NCI-H2029 treated with DMSO at 0.1 percent for 48 hours (cell line): ENCODE measurements at places on chromosomes 16 and 17.

GRCh38 chr16:649631-650030 lies 466 bp downstream of the WDR90 start:
- no peak for DNase-seq

GRCh38 chr16:67959536-67960329 lies 8.7 kb downstream of the SLC12A4 start:
- no peak for DNase-seq

DNA sequence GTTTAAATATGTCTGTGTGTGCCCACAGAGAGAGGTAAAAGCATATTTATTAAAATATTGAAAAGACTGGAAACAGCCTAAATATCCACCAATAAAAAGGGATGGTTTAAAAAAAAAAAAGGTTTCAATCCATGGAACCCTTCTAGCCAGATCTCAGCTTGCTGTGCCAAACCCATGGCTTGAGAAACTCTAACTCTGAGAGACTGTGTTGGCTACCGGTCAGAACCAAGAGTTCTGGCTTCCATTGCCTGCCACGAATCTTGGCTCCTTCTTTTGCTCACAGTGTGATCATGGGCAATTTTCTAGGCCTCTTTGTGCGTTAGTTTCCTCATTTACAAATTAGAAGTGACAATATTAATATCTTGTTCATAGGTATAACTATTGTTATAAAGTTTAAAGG lies 201.3 kb upstream of the IRX3 start:
- DNase-seq: no peak

DNA sequence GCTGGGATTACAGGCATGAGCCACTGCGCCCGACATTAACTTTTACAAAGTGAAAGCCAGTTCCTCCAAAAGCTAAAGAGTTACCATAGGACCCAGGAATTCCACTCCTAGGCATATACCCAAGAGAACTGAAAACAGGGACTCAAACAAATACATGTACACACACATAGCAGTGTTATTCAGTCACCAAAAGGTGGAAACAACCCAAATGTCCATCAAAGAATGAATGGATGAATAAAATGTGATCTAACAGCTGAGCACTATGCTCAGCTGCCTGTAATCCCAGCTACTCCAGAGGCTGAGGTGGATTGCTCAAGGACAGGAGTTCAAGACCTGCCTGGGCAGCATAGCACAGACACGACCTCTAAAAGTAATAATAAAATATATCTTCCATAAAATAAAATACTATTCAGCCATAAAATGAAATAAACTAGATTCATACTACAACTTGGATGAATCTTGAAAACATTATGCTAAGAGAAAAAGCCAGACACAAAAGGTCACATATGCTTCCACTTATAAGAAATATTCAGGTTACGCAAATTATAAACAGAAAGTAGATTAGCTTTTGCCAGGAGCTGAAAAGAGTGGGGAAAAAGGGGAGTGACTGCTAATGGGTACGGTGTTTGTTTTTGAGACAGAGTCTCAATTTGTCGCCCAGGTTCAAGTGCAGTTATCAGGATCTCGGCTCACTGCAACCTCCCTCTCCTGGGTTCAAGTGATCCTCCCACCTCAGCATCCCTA lies 9.3 kb upstream of the USP7 start:
- DNase-seq: no peak

DNA sequence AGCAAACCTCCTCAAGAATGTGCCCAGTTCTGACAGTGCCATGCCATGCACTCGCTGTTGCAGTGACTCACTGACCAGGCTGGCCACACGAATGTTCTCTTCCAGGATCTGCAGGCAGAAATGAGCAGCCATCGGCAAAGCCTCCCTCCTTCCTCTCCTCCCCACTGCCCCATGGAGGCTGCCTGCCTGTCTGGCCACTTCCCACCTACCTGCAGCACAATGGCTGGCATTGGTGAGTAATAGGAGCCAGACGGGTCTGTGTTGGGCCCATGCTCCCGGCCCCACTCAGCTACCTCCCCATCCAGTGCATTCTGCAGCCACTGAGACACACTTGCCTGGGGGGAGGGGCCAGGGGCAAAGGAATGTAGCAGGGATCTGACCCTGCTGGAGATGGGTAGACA lies 2.8 kb upstream of the MATCAP1 start:
- no peak for DNase-seq

GRCh38 chr17:32141258-32141657 lies 1.0 kb upstream of the RHOT1 start:
- peak; percentile 62 for DNase-seq

DNA sequence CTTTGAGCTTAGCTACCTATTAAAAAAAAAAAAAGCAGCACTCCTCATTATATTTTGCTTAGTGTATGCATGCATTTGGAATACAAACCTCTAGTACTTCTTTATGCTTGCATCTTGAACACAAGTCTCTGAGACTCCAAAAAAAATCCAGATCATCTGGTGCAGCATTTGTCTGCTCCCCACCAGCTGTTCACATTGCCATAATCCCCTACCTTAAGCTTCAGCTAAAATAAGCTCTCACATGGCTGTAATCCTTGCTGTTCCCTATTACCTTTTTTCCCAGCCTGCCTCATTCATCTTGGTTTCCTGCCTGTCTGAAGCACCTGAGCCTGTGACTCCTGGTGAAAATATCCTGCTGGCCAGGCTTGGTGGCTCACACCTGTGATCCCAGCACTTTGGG lies 7.5 kb upstream of the NFATC2IP start:
- no peak for DNase-seq

DNA sequence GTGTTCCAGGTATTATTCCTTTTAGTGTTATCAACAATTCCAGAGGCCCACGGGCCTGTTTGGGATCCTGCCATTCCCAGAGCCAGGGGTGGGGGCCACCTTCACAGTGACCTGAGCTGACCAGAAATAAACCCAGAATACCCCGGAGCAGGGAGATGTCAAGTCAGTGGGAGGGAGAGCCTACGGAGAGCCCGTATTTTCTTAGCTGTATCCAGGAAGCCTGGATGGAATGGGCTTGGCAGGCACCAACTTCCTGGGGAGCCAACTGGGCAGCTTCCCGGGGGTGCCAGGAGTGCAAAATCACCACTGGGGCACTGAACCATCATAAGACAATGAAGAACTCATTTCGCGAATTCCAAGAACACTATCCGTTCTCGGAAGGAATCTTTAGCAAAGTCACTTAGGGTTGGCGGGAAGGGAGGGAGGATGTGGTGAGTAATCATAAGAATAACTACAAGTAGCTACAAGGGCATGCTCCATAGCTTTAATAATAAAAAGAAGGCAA lies 13.2 kb upstream of the MRTFB start:
- no peak for DNase-seq

DNA sequence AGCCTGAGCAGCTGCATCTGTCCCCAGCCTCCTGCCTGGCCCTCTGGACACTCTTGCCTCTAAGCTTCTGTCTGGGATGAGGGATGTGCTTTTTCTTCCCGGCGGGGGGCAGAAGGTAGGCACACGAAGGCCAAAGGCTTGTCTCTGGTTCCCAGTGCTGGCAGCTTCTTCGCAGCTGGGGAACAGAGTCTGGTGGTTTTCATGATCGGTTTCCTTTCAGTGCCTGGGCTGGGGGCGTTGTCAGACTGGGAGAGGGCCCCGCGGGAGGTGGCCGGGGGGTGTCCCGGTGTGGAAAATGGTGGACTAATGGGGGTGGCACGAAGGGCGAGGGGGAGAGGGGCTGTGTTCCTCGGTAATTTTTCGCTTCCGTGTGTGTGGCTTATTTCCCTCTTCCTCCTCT lies 988 bp downstream of the RAP1GAP2 start:
- no peak for DNase-seq

DNA sequence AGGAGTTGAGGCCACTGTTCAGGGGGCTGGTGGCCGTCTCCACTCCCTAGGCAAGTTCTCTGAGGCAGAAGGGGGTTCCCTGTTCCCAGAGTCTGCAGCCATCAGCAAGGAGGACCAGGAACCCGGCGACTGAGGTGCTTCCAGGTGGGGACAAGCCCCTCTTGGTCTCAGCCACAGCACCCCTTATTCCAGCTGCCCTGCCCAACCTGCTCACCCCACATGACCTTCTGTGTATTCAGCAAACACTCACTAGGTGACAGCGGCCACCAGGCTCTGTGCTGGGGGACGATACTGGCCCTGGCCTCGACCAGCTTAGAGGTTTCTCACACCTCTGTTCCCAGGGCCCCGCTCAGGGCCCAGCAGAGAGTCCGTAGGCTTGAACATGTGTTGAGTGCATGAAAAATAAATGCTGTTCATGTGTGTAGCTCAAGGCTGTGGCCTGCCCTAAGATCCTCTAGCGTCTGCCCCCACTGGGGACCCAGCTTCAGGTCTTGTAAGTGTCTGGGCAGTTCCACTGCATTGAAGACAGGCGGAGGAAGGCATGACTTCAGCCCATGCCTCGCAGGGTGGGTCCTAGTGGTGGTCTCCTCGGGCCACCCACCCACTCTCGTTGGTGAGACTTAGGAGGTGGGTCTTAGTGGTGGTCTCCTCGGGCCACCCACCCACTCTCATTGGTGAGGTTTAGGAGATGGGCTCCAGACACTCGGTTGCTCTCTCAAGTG lies 44.2 kb downstream of the NT5M start:
- no peak for DNase-seq

DNA sequence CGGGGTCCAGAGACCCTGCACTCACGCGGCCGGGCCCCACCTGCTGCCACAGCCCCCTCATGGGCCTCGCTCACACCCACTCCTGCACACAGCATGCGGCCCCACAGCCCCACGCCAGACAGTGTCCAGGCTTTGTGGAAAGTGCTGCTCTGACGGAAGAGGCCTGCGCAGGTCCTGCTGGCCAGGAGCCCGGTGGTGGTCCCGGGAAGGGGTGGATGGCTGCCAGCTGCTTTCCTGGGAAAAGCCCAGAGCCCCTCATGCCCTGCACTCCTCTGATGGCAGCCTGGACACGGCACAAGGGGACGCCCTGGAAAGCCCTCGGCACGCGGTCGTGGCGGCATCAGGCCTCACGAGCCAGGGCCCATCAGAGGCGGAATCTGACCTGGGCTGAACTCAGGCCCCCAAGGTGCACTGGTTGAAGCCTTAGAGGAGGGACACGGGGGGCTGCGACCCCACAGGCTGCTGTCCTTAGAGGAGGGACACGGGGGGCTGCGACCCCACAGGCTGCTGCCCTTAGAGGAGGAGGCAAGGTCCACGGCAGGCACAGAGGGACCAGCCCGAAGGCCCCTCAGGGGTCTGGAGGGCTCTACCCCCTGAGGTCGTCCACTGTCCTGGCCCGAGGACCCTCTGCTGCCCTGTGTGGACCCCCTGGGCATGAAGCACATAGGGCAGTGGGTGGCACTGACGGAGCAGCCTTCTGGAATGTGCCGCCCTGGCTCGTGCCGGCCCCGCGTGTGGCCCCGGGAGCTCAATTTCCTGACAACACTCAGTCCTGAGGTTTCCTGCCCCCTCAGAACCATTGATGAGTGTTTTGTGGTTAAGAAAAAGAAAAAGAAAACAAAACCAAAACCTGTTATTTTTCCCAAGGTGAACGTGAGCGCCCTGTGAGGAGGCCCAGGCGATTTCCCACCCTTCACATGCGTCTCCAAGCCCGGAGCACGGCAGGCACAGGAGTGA lies 22.1 kb downstream of the SOX8 start:
- DNase-seq: no peak

GRCh38 chr17:57408071-57408811 lies 151.9 kb downstream of the MSI2 start:
- DNase-seq: peak; percentile 56

GRCh38 chr17:40098846-40099618 lies 1.4 kb downstream of the NR1D1 start:
- DNase-seq: peak; percentile 80

GRCh38 chr16:56877486-56878182 lies 12.6 kb downstream of the SLC12A3 start:
- DNase-seq: no peak

- DNase-seq: peak; percentile 64
Observed at GRCh38 chr17:39676198-39676819, 8.1 kb downstream of the PNMT start.

DNA sequence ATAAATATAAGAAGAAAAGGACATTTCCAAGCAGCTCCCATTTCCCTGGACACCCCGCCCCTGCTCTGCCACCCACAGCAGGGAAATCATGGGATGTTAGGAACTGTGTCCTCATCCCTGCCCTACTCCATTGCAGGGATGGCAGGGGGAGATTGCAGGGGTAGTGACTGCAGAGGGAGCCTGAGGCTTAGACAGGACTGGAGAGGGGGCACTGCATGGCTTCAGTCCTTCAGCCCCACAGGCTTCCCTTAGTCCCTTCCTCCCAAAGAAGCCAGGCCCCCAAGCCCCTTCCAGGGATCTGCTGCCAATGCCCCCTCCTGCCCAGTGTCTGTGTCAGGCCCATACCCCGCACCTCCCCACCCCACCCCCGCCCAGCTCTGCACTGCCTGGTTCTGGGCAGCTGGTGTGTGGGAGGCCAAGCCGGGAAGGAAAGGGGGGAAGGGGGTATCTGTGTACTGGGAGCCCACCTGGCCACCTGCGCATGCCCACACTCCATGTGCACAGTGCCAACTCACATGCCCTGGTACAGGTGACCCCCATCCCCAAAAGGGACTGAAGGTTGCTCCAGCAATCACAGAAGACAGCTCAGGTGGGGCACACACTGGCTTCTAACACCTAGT lies 3.3 kb downstream of the RUNDC3A start:
- DNase-seq: no peak

DNA sequence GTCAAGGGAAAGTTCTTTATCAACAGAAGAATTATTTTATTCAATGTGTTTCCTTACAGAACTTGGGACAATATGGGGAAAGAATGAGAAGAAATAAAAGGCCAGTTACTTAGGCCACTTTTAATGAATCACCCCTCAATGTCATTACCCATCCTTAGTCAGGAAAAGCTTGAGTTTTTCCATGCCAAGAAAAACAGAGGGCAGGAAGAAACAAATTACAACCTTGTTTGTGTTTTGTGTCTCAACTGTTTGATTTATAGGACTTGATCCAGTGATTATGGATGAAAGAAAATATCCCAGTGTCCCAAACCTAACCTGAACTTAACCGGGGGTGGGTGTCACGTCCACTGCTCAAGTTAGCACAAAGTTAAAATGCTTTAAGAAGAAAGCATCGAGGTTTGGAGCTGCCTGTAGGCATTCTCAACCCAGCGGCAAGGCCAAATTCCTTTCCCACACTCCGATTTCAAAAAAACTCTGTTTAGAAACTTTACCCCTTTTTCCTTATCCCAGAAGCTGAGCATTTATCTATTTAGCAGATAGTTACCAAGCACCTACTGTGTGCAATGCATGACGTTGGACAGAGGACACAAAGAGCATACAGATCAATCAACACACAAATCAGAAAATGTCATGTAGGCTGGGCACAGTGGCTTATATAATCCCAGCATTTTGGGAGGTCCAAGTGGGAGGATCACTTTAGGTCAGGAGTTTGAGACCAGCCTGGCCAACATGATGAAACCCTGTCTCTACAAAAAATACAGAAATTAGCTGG lies 14.0 kb upstream of the CYB5B start:
- DNase-seq: no peak

- DNase-seq: peak; percentile 5
Observed at GRCh38 chr16:49986351-49987124, 38.5 kb upstream of the CNEP1R1 start.

- no peak for DNase-seq
Observed at GRCh38 chr17:68578236-68578635, 22.9 kb downstream of the FAM20A start.
